ENCODE measurements at places on chromosomes 12 and 14. TPM values are rescaled to one million over a fixed set of nuclear protein-coding genes. Genes with fewer than 3 reads are reported as not detected.

DNA sequence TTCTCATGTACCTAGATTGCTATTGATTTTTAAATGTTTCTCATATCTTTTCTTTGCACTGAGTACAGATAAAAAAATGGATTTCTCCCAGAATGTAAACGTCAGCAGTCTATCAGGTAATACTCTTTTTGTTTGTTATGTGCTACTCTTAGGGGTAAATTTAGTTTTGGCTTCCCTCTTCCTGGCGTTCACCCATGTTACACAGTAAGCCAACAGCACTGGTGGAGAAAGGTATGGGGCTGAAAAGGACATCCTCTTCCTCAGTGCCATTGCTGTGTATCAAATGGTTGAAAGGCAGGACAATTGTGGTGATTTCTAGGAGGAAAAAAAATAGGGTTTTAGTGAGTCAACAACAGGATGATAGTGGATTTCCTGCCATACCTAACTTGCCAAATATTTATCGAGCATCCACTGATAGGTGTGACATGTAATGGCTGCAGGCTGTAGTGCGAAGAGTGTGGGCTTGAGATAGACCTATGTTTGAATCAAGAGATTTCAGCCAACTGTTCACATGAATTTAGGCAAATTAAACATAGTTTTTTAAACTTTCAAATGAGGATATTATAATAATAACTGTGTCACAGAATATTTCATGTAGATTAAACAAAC, 7.5 kb downstream of the KLRF2 start:
- no peak for DNase-seq

DNA sequence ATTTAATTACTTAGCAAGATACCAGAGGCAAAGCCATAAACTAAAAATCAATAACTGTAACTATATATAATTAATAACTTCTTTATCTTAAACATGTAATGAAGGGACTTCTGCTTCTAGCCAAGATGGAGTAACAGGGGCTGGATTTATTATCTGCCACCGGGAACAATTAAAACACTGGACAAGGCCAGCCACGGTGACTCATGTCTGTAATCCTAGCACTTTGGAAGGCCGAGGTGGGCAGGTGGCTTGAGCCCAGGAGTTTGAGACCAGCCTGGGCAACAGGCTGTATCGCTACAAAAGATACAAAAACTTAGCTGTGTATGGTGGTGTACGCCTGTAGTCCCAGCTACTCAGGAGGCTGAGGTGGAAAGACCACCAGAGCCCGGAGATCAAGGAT, 113.6 kb downstream of the TAOK3 start:
- DNase-seq = no peak

DNA sequence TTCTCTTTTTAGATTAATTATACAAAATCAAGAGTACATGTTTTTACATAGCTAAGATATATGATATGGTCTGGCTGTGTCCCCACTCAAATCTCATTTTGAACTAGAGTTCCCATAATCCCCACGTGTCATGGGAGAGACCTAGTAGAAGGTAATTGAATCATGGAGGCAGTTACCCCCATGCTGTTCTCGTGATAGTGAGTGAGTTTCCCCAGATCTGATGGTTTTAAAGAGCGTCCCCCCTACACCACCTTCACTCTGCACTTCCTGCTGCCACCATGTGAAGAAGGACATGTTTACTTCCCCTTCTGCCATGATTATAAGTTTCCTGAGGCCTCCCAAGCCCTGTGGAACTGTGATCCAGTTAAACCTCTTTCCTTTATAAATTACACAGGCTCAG, 21.4 kb upstream of the DRAM1 start:
- DNase-seq = no peak

- DNase-seq = no peak
Measured at GRCh38 chr12:41881891-41882805, 262.5 kb downstream of the GXYLT1 start.

- no peak for DNase-seq
Measured at GRCh38 chr12:9133216-9133916, 17.6 kb upstream of the A2M start.

GRCh38 chr12:38588624-38589305, 272.2 kb downstream of the ALG10B start:
- no peak for DNase-seq

GRCh38 chr12:2386566-2386965, 333.8 kb downstream of the CACNA1C start:
- DNase-seq = no peak

DNA sequence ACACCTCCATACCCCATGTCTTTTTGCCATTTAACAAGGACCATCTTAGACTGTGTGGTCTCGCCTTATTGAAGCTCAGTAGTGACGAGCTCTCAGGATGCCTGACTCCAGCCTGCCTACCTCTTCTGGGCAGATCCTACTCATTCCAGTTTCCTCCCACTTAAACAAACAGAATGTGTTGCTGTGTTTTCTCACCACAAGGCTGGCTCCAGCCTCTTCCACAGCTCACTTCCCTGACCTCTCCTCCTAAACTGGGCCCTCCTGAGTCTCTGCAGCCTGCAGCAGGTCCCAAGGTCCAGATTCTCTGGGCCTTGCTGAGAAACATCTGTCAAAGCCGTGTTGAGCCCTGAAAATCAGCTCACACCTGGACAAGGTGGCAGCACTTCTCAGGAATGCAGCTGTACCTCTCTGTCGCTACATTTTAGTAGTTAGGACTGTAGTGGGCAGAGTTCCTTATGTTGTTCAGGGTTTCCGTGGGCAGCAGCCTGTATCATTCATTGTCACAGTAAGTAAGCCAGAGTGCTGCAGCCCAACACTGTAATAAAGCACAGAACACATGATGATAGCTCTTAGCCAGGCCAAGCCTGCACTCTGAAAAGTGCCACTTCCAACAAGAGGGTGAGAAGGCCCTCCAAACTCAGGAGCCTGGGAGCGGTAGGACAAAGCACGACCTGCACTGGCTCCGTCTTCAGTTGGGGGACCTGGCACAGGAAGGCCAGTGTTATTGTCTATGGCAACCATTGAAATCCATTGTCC, 68.5 kb downstream of the NKX2-1 start:
- peak; percentile 71 for DNase-seq

DNA sequence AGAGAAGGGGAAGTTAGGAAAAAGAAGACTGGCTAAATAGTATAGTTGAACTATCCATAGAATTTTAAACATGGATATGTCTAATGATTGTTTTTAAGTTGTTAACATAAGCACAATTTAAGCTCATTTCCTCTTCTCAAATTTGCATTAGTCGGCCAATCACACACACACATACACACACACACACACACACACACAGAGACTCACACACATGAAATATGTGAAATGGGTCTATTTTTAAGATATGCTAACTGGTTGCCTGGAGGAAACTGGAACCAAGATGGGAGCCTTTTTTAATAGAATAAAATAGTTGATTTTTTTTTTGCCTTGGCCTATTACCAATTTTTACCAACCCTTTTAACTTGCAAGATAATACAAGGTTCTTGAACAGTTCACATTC, 24.0 kb upstream of the STYK1 start:
- DNase-seq = no peak

DNA sequence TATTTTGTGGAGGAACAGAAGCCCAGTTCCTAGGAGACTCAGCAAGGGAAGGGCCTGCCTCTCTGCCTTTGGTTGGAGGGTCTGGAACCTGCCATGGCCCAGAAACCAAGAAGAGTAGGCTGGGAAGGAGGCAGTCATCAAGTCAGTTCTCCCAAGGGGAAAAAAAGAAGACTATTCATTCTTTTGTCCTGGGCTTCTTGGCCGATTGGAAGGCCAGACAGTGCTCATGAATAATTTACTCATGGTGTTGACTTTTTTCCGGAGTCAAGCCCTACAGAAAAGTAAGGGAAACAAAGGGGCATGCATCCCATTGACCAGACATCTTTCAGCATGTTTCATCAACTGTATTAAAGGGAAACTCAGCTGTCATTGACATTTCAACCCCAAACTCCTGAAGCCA, 168.1 kb downstream of the PRKCH start:
- DNase-seq = no peak

- no peak for DNase-seq
Measured at GRCh38 chr14:66918527-66918926, 270.7 kb upstream of the GARIN2 start.

DNA sequence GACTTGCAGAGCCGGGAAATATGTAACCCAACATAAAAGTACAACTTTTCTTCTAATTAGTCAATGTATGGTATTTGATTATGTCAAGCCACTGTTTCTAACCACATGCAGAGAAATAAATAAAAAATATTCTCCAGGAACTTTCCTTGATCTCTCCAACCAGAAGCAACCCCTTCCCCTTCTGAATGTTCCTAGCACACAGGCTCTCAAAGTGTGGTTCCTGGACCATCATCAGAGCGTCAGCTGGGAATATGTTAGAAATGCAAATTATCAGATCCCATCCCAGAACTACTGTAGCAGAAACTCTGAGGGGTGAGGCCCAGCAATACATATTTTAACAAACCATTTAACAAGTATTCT, 21.0 kb upstream of the ITPR2 start:
- no peak for DNase-seq

GRCh38 chr14:51428981-51429380, 188.9 kb downstream of the TMX1 start:
- DNase-seq = no peak

GRCh38 chr14:100165376-100165775, 5.9 kb upstream of the DEGS2 start:
- DNase-seq = peak; percentile 77

DNA sequence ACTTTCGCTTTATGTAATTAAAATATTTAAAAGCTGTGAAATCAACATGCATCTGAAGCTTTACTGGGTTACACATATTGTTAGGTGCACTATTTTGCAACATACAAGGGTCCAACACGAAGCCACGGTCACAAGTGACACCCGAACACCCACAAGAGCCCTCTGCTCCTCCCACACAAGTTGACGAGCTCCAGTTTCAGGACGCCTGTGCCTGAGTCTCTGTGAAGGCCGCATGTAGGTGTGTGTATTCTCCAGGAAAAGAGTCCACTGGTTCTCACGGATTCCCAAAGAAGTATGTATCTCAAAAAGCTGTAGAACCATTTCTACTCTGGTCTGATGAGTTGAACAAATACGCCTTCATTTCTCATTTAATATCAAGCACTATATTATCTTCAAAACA, 12.0 kb downstream of the SLC15A4 start:
- DNase-seq = no peak

- DNase-seq = no peak
Measured at GRCh38 chr14:76773956-76774820, 12.9 kb downstream of the VASH1 start.

GRCh38 chr14:67426161-67426560, 14.2 kb upstream of the PLEK2 start:
- no peak for DNase-seq

GRCh38 chr12:113214895-113215400, 6.3 kb upstream of the TPCN1 start:
- peak; percentile 69 for DNase-seq

DNA sequence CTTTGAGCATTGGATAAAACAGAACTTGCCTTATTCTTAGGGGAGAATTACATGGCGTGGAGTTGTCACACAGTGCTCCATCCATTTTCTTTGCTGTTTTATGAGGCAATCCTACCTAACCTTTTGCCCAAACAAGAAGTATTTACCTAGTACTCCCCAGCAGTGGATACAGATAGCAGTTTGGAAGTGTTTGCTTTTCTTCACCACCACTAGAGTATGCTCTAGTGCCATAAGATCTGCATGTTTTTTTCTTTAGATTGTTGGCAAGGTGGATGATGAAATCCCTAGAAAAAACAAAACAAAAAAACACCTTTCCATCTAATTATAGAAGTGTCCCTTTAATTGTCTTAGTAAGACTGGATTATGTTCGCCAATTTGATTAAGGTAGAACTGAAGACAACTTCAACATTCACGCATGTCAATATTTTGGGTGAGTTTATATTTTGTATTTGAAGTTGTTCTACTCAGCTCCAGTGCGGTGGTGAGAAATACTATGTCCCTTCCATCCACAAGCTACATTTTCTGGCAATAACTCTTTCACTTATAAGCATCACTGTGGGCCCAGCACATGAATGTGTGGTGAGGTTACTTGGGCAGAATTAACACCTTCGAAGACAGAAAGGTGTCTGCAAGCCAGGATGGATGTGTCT, 23.6 kb upstream of the TMEM260 start:
- DNase-seq = no peak

DNA sequence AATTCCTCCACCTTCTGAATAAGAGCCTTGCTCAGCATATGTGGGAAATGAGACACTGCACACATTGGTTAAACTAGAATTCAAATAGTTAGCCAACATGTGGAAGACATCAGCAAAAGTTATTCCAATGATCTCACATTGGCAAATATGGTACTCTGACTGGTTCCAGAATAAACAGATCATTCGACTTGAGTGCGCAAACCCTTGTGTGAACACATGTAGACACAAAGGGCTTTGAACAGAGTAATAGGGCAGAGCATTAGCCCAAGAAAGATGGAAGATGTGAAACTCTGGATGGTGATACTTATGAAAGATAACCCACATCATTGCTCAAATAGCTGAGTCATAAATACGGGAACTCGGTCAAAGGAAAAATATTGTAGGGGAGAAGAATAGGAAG, 1133.4 kb upstream of the SEL1L start:
- DNase-seq = no peak

DNA sequence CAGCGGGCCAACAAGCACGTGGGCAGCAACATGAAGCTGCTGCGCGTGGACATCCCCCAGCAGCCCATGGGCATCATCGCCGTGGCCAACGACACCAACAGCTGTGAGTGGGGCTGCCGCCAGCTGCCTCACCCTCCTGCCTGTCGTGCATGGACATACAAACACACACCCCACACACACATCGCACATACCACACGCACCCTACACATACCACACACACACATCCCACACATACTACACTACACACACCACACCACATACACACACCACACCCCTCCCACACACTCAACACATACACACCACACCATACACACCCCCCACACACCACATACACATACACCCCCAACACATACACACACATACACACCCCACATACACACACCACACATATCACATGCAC, 25.2 kb upstream of the NXPH4 start:
- DNase-seq = no peak

DNA sequence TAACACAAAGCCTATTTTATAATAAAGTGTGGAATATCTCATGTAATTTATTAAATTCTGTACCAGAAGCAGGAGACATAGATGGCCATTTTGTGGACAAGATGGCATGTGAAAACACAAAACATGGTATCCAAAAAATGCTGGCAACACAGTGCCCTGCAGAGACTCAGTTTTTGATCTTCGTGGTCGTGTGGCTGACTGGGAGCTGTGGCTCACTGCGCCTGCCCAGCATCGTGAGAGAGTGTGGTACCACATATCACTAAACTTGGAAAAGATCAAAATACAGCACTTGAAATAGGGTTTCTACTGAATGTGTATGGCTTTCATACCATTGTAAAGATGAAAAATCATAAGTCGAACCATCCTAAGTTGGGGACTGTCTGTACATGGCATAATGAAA, 43.0 kb upstream of the MANSC4 start:
- no peak for DNase-seq

TTC6 gene
- 7.9 TPM for total RNA-seq

PIWIL1 gene
- not detected for total RNA-seq

PPM1H gene
- 8.0 TPM for total RNA-seq

IL22 gene
- not detected for total RNA-seq

C3AR1 gene
- 45.0 TPM for total RNA-seq

WDR89 gene
- 12.4 TPM for total RNA-seq

RNU4-1 gene
- 2,477 TPM for total RNA-seq

TAS2R8 gene
- total RNA-seq = not detected

RNF34 gene
- total RNA-seq = 29.5 TPM

PUS7L gene
- total RNA-seq = 11.7 TPM

GXYLT1 gene
- total RNA-seq = 15.7 TPM

All from upper lobe of right lung (tissue), 1 donor.